ENCODE measurements at places on chromosomes 2 and 18.

- DNase-seq = no peak
Measured at GRCh38 chr2:217383620-217384019, 523.8 kb upstream of the TNP1 start.

DNA sequence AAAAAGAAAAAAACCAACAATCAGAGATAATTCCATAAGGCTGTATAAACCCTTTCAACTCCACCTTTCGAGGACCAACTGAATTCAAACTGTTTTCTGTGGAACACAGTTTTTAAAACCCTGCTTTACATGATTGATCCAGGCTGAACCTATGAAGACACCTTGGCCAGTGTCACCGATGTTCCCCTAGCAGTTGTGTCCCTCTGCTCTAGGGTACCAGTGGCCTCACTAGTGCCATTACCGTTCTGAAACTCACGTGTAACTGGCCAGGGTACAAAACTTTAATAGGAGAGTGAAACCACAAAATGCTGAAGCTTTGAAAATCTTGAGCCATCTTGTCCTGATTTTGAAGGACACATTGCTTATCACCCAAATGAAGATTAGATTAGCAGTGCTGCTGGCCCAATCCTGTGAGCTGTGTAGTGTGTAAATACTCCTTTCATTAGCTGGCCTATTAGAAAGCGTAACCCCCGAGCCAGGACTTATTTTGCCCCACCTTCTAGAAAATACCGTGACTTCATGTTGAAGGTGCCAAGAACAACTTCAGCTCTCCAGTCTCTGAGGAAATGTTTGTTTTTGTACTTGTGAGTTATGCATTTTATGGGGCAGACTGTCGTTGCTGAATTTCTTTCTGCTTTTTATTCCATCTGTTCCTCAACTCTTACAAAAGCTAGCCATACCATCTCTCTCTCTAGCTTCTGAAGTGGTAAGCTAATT is 147.8 kb upstream of the MAP3K20 start:
- no peak for DNase-seq

GRCh38 chr2:80969900-80970299 is 665.3 kb upstream of the LRRTM1 start:
- no peak for DNase-seq

DNA sequence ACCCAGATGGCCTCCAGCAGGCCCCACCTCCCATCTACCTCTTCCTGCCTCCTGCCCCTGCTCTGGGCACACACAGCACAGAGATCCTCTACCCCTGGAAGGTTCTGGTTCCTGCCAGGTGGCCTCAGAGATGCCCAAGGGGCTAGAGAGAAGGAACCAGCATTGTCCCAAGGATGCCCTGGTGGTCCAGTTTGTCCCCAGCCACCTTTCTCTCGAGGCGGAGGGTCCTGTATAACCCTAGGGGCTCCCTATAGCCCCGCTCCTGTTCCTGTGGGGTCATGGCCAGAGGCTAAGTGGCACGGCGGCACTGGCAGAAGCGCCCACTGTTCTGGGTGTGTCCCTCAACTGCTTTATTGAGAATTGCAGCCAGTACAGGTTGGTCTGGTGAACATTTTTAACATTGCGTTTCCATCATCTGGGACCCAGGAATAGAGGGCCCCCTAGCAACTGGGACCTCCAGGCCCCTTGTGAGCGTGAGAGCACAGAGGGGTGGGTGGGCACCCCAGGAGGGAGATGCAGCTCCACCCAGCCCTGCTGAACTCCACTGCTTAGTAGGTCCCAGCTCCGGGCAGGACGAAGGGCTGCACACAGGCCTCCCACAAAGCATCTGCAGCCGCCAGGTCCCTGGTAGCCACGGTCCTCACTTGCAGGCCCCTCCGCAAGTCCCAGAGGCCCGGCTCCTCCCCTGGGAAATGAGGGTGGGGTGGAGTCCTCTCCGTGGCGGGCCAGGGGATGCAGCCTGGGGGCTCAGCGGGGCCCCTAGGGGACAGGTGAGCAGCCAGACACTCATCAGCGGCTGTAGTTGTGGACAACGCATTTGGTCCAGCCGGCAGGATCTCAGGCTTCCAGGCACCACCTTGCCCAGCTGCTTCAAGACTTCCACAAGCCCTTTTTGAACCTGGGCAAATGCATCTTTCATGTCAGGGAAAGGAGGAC is 33.1 kb downstream of the GPC1 start:
- no peak for DNase-seq

DNA sequence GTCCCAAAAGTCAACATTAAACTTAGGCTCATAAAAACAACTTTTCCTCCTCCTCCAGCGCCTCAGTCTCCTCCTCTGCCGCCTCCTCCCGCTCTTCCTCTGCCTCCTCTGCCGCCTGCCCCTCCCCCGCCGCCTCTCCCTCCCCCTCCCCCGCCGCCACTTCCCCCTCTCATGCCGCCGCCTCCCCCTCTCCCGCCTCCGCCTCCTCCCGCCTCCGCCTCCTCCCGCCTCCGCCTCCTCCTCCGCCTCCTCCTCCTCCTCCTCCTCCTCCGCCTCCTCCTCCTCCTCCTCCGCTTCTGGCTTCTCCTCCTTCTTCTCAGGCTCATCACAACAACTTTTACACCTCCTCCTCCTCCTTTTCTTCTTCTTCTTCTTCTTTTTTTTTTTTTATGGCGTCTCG is 599.9 kb downstream of the TMEM182 start:
- no peak for DNase-seq

GRCh38 chr2:190996338-190996946 is 17.5 kb downstream of the STAT1 start:
- peak; percentile 26 for DNase-seq

DNA sequence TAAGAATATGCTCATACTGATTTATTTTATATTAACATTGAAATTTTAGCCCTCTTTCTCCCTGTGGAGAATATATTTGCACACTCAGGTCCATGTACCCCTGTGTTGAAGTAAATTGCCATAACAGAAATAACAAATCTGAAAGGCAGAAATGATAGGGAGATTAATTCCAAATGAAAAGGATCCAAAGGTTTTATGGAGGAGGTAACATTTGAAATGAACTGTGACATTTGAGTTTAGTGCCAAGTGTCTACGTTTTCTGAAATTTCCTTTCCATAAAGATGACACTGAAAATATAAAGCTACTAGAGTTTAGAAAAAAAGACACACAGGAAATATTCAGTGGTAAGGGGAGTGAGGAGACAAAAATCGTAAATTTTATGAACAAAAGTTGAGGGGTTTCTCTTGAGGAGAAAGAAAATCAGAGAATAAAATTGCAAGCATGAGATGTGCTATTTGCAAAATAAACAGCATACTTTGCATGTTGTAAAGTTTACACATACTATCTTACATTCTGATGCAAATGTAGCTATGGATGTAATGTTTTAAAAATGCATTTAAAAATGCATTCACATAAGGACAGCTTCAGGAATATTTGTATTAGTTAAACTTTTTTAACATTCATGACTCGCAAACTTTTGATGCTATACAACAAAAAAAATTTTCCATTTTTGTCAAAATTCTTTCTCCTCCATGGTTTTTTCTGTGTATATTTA is 69.5 kb downstream of the BAZ2B start:
- no peak for DNase-seq

Measured in naive B cell (primary cell).